ENCODE measurements at places on chromosomes 6 and 20. TPM values are rescaled to one million over a fixed set of nuclear protein-coding genes. Genes with fewer than 3 reads are reported as not detected.

SLC12A5 gene
- total RNA-seq, result not detected

DACT2 gene
- total RNA-seq, result not detected

LY6G6C gene
- 0.51 TPM for total RNA-seq

ZNF217 gene
- total RNA-seq, result 21.0 TPM

ZNF311 gene
- 0.71 TPM for total RNA-seq

VWA7 gene
- not detected for total RNA-seq

HTR1E gene
- not detected for total RNA-seq

ERVFRD-1 gene
- not detected for total RNA-seq

CRYBG1 gene
- total RNA-seq, result 43.6 TPM

HLA-DRB5 gene
- 0.13 TPM for total RNA-seq

DNA sequence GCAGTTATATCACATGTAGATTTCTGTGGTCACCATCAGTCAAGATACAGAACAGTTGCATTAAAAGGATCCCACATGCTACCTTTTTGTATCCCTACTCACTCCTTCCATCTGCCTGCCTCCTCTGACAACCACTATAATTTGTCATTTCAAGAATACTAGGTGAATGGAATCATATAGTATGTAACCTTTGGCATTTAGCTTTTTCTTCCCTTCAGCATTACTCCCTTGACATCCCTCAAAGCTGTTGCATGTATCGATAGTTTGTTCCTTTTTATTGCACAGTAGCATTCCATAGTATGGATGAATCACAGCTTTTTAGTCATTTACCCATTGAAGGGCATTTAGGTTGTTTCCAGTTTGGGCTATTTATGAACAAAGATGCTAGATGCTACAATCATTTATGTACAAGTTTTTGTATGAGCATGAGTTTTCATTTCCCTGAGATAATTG is 26.1 kb downstream of the NCOA7 start:
- DNase-seq, result no peak

- no peak for DNase-seq
These were observed 178.8 kb downstream of the SMOC2 start for GRCh38 chr6:168619560-168620314.

DNA sequence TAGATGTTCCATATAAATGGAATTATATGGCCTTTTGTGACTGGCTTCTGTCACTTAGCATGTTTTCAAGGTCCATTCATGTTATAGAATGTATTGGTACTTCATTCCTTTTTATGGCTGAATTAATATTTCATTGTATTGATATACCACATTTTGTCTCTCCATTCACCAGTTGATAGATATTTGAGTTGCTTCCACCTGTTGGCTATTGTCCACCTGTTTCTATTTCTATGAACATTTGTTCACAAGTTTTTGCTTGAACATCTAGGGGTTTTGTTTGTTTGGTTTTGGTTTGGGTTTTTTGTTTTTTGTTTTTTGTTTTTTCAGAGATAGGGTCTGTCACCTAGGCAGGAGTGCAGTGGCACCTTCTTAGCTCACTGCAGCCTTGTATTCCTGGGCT is 23.2 kb downstream of the WFDC3 start:
- DNase-seq, result no peak

DNA sequence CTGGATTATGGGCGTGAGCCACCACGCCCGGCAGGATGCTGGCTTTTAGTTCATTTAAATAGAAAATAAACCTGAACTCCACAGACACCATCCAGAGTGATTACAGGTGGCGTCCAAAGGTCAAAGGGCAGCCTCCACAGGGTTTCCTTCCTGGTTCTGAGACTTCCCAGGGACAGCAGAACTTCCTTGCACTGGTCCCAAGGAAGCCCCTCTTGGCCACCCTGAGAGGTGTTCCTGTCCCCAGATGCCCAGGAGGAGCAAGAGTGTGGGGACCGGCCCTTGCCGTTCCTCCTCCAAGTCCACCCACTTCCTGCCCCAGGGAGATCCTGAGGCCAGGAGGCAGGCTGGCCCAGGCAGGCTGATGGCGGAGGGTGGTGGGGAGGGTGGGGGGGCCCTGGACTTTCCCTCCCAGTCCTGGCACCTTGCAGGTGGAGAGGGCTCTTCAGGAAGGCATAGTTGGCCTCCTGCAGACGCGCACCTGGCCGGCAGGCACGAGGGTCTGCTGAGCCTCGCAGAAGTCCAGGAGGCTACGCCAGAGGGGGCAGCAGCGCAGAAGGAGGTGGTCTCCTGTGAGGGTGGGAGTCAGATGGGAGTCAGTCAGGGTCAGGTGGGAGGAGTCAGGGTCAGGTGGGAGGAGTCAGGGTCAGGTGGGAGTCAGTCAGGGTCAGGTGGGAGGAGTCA is 5.0 kb downstream of the FNDC11 start:
- DNase-seq, result no peak

DNA sequence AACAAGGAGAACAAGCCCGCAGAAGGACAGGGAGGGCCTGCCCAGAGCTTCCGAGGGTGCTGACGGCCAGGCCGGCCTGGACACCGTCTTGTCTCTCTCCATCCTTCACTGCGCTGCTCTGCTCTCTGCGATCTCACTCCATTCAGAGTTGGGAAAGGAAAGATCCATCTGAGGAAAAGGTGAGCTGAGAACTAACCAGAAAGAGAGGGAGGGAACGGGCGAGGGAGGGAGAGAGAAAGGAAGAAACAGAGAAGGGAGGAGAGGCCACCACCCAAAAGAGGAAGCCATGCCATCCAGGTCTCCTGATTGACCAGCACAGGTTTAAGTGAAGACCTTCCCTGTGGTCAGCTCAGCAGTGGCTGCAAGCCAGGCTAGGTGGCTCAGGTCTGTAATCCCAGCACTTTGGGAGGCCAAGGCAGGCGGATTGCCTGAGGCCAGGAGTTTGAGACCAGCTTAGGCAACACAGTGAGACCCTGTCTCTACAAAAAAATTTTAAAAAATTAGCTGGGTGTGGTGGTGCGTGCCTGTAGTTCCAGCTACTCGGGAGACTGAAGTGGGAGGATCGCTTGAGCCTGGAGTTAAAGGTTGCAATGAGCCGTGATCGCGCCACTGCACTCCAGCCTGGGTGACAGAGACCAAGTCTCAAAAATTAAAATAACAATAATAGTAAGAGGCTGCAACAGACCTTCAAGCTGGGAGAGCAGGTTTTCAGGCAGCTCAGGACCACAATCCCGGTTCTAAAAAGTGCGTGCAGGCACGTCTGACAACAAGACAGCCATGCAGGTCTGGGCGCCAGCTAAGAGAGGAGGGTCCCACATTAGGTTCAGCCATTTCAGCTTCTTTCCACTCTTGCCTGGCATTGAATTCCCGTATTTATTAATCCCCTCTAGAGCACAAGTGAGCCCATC is 34.2 kb upstream of the DLGAP4 start:
- no peak for DNase-seq

DNA sequence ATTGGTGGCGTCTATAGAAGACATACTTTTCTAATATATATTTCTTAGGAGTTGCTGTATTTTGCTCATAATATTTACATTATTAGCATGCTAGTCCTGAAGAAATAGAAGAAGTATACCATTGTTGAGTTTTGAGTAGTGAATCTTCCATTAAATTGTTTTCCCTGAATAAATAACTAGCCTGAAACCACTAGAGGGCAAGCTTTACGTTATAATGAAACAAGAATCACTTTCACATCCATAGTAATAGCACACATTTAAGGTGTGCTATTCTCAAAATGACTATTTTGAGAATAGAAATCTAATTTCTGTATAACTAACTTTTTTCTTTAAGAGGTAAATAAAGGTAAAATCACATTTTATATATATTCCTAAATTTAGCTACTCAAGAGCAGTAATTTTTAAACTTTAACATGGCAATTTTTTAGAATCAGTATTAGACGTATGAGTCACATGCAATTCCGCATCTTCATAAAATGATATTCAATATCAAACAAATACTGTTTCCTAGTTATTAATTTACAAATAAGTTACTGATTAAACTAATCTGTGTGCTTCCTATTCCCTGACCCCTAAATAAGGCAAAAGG is 213.2 kb upstream of the MANEA start:
- peak; percentile 1 for DNase-seq

- no peak for DNase-seq
These were observed 68.1 kb downstream of the ADGB start for GRCh38 chr6:146666909-146667308.

DNA sequence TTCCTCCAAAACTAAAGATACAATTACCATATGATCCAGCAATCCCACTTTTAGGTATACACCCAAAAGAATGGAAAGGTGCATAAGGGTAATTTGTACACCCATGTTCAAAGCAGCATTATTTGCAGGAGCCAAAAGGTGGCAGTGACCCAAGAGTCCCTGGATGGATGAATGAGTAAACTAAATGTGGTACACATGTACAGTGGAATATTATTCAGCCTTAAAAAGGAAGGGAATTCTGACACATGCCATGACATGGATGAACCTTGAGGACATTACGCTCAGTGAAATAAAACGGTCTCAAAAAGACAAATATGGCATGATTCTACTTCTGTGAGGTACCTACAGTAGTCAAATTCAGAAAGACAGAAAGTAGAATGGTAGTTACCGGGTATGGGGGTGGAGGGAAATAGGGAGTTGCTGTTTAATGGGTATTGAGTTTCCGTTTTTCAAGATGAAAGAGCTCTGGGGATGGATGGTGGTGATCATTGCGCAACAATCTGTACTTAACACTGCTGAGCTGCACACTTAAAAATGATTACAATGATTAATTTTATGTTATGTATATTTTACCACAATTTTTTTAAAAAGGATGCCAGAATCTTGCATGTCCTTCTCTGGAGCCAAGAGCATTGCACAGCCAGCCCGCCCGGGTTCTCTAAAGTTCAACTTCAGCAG is 518.9 kb upstream of the JARID2 start:
- DNase-seq, result no peak

GRCh38 chr20:58765780-58766179 is 73.2 kb downstream of the NPEPL1 start:
- no peak for DNase-seq

DNA sequence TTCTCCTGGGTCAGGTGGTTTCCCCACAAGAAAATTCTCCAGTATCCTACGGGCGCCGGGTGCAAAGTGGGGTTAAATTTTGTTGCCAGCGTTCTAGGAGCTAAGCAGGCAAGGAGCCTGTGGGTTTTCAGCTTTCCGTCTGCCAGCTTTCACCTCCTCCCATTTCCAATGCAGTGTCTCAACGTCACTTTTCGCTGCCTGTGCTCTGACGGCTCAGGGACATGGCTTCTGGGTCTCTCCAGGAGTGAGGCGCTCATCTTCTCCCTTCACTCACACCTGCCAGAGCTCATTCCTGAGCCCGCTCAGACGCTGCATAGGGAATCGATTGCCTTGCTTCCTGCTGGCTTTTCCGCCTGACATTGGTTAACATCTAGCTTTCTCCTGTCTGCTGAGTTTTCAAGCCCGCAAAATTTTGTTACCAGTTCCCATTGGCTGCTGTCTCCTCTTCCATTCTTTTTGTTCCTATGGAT is 7.3 kb upstream of the NAA20 start:
- DNase-seq, result no peak

GRCh38 chr6:55379895-55380294 is 52.6 kb downstream of the GFRAL start:
- no peak for DNase-seq

Measured in LHCN-M2 (cell line).